NCI-H1417 (cell line): ENCODE measurements at places on chromosomes 5 and 9.

GRCh38 chr9:68832101-68832500, 127.1 kb downstream of the PIP5K1B start:
- no peak for DNase-seq

GRCh38 chr9:117860849-117861248, 156.6 kb downstream of the TLR4 start:
- DNase-seq = no peak

DNA sequence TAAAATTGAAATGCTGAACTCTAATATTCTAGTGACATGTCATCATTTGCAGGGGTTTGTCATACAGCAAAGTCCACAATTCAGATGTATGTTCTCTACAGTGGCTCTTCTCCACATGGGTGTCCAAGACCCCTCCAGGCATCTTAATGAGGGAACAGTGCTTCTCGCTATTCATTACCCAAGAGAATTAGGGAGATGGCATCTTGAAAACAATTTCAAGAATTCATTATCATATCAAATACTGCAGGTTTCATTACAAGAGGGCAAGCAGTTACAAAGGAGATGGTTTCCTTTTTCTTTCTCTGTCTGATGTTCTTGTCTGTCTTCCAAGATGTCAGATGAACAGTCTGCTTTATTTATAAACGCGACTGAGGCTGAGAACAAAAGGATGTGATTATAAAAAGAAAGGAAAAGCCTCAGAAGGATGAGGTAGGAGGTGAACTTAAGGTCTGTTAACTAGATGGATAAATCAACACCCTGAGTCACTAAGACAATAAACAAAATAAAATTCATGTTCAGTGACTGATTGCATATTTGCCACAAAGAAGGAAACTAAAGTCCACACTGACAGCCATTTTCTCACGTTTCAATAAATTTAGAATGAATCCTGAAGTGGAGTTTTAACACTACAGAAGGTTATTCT, 326.7 kb upstream of the EFNA5 start:
- DNase-seq = no peak

GRCh38 chr5:15502208-15502607, 2.2 kb downstream of the FBXL7 start:
- DNase-seq = no peak

GRCh38 chr5:5195128-5195918, 55.2 kb downstream of the ADAMTS16 start:
- no peak for DNase-seq

- no peak for DNase-seq
Measured at GRCh38 chr5:39379693-39380092, 15.4 kb upstream of the C9 start.

GRCh38 chr9:127279717-127280285, 15.2 kb downstream of the GARNL3 start:
- DNase-seq = no peak

GRCh38 chr5:30736669-30737068, 456.8 kb upstream of the CDH6 start:
- DNase-seq = no peak

- no peak for DNase-seq
Measured at GRCh38 chr5:80072103-80073073, 37.2 kb downstream of the THBS4 start.

DNA sequence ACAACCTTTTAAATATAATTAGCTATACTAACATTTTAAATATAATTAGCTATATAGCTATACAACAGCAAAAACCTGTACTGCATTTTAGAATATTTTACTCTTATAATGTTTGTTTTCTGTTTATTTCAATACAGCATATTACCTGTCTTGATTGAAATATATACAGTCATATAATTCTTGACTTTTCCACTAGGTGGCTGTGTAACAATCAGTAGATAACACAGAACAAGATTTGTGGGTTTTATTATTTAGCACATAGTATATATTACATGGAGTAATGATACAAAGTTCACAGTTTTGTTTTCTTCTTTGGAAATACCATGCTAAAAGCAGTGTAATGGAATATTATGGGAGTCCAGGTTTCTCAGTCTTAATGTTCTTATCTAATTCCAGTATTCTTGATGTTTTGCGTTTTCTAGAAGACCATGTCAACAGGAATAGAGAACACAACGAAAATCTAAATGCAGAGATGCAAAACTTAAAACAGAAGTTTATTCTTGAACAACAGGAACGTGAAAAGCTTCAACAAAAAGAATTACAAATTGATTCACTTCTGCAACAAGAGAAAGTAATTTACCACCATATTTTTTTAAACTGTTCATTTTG, 13.3 kb downstream of the HMMR start:
- DNase-seq = peak; percentile 3

GRCh38 chr9:98083061-98083501, 26.5 kb downstream of the NANS start:
- DNase-seq = peak; percentile 38

GRCh38 chr9:38727497-38728001, 7.6 kb upstream of the FAM240B start:
- DNase-seq = peak; percentile 1

- DNase-seq = no peak
Measured at GRCh38 chr9:134533850-134534588, 107.6 kb upstream of the COL5A1 start.

DNA sequence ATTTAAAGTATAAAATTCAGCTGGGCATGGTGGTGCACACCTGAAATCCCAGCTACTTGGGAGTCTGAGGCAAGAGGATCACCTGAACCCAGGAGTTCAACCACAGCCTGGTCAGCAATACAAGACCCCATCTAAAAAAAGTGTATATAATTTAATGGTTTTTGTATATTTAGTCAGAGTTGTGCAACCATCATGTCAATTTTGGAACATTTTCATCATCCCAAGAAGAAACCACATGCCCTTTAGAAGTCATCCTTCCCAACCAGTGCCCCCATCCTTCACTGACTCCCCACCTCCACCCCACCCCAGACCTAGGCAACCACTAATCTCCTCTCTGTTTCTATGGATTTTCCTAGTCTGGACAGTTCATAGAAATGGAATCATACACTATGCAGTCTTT, 18.8 kb upstream of the TEK start:
- DNase-seq = no peak
